ENCODE measurements at places on chromosomes 3 and 15.

- no peak for DNase-seq
These were observed 41.3 kb downstream of the GLDN start for GRCh38 chr15:51382787-51383186.

- no peak for DNase-seq
These were observed 60.1 kb upstream of the PFN2 start for GRCh38 chr3:150030841-150031240.

DNA sequence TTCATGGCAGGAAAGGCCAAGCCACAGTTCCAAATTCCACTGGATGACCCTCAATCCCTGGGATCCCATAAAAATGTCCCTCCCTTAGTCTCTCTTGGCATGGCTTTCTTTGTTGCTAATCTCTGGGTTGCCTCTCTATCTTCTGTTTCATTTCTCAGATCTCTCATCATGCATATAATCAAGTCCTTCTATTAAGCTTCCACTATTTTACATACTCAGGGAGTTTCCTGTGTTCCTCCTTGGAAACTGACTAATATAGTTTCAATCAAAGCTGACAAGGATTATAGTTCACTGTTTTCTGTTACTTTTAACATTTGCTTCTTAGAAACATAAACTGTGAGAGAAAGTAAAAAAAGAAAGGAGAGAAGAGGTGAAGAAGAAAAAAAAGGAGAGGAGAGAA, 113.8 kb upstream of the COL8A1 start:
- no peak for DNase-seq

- no peak for DNase-seq
These were observed 237 bp upstream of the ZNF662 start for GRCh38 chr3:42905740-42906069.

- no peak for DNase-seq
These were observed 18.9 kb downstream of the IL1RAP start for GRCh38 chr3:190532731-190533203.

DNA sequence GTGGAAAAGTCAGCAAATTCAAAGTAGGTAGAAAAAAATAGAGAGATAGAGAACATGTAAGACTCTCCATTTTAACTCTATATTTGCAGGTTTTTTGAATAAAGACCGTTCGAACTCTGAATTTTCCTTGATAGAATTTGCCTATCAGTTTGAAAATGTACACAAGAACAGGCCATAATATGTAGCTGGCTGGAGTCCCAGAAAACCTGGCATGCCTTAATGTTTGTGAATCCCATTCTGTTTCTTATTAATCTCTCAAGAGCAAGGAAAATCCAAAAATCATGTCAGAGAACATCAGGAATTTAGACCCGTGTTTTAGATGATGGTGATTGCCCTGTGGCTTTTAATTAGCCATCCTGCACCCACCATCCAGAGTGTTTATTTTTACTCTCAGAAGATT, 7.2 kb upstream of the CFAP161 start:
- no peak for DNase-seq

DNA sequence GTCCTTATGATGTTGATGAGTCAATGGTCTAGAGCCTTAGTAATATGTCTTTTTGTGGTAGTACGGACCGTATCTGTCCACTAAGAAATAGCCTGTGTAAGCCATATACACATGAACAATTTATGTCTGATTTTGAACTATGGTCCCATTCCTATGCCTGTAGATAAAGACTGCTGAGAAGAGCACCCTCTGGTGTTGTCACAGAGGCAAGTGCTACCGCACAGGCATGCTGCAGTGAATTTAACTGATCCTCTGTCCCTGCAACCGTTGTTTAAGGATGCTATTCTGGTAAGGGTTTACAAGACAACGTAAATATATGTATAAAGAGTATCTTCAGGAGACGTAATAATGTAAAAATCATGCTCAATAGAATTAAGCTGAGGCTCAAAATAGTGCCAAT, 170.7 kb downstream of the UBE3A start:
- DNase-seq = no peak

- no peak for DNase-seq
These were observed 13.1 kb downstream of the SLC7A14 start for GRCh38 chr3:170572665-170573253.

DNA sequence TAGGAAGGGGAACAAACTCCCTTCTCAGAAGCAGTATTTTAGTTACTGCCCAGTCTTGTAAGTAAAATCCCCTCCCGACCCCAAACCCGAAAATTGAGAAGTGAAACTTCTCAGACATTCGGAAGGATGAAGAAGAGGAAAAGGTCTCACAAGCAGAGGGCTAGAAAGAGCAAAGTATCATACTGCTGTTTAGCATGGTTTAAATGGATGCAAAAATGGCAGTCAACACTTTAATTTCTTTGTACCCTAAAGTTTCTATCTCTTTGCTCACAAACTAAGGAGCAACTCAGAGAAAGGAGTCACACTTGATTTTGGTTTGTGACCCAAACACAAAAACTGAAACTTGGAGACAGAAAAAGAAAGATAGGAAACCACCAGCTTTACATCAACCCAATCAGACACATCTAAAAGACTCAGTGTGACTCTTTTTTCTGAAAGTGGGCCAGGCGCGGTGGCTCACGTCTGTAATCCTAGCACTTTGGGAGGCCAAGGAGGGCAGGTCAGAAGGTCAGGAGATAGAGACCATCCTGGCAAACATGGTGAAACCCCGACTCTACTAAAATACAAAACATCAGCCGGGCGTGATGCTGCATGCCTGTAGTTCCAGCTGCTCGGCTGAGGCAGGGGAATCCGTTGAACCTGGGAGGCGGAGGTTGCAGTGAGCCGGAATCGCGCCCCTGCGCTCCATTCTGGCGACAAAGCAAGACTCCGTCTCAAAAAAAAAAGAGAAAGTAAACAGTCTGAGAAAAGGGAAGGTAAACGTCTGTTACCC, 63.2 kb upstream of the ATP11B start:
- no peak for DNase-seq

DNA sequence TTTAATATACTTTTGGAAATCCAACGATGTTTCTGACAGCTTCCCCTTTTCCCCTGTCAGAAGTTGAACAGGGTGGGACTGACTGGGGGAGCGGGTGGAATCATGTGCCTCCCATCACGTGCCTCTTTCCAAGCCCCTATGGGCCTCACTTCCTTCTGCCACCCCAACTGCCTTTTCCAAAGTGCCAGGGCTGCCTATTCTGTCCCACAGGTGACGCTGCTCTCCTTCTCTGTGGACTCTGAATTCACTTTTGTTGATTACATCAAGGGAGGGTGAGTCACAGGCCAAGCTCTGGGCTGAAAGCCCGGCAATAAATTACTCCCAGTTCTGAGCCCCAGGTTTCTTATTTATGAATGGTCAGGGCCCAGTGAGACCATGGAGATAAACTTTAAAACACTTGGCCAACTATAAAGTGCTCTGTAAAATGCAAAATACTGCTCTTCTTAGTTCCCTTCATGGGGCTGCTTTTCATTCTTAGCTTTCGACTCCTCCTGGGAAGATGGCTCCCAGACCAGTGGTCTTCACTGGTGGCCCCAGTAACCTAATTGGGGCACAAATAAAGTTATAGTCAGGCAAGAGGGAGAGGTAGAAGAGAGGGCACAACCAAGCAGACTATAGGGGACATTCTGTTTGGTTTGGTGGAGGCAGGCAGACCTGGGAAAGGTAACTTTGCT, 12.3 kb downstream of the CPNE9 start:
- DNase-seq = peak; percentile 45

- no peak for DNase-seq
These were observed 50.5 kb downstream of the POMGNT2 start for GRCh38 chr3:43055393-43055792.

DNA sequence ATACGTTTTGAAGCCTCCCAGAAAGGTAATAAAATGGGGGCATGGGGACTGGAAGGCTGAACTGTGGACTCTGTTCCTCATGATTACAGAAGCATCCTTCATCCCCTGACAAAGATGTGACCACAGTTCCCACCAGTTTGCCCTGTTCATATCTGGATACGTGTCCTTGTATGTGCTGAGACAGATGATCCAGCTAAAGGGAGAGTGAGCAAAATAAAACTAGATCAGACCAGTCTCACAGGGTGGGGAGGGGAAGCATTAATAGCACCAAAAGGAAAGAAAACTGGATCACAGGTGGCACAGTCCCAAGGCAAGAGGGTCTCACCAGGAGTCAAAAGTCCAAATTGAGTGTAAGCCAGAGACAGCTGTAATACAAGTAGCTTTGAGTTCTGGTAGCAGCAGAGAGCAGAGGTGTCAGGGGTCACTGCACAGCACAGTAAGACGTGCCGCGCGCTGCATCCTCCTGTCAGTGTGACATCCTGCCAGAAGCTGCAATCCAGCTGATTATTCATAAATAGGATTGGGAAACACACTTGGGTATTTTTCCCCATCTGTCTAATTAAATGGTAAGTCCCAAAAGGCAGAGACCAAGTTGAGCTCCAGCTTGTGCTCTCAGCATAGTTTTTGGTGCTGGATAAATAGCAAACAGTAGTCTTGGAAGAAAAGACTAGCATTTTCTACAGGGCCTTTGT, 560.0 kb upstream of the CFAP20DC start:
- DNase-seq = no peak

GRCh38 chr3:184561913-184562877, 610 bp downstream of the EPHB3 start:
- DNase-seq = no peak

DNA sequence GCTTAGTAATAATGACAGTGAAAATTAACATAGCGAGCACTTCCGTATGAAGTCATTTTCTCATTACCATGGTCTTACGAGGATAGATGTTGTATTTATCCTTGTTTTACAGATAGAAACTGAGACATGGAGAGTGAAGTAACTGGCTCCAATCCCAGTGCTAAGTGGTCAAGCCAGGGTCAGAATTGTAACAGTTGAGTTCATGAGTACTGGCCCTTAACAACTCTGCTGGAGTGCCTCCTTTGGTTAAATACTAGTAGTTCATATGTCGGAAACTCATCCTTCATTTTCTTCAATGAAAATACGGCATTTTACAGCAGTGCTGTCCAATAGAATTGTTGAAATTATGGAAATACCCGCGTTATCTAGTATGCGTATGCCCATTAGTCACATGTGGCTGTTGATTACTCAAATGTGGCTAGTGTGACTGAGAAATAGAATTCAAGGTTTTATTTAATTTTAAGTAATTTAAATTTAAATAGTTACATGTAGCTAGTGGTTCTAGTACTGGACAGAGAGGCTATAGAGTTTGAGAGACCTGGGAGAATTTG, 32.5 kb downstream of the FNDC3B start:
- no peak for DNase-seq

- no peak for DNase-seq
These were observed 37.8 kb upstream of the GOLGA6B start for GRCh38 chr15:72616491-72617210.

- DNase-seq = no peak
These were observed 94.7 kb downstream of the LINGO1 start for GRCh38 chr15:77538027-77538451.

DNA sequence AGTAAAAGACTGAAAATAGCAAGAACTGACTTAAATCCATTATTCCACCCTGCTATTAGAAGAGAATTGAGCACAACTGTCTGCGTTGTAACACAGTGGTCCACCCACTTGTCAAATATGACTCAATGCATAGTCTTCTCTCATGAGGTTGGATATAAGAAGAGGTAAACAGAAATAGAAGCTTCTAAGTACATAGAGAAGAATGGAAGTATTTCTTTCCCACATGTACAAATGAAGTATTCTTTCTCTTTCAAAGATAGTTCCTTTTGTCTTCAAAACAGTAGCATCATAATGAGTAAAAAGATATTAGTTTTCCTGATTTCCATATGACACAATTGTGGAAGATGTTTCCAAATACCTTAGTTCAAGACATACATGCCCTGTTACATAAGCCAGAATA, 348.6 kb upstream of the CCDC54 start:
- no peak for DNase-seq

- no peak for DNase-seq
These were observed 355.5 kb downstream of the LRTM1 start for GRCh38 chr3:54572197-54572895.

- no peak for DNase-seq
These were observed 104.9 kb upstream of the NEDD4 start for GRCh38 chr15:56098195-56098863.

GRCh38 chr3:115508562-115508961, 114.7 kb upstream of the GAP43 start:
- no peak for DNase-seq

GRCh38 chr3:97815149-97815917, 6.5 kb upstream of the CRYBG3 start:
- no peak for DNase-seq

- no peak for DNase-seq
These were observed 1.3 kb upstream of the UNC13C start for GRCh38 chr15:53976844-53977392.

DNA sequence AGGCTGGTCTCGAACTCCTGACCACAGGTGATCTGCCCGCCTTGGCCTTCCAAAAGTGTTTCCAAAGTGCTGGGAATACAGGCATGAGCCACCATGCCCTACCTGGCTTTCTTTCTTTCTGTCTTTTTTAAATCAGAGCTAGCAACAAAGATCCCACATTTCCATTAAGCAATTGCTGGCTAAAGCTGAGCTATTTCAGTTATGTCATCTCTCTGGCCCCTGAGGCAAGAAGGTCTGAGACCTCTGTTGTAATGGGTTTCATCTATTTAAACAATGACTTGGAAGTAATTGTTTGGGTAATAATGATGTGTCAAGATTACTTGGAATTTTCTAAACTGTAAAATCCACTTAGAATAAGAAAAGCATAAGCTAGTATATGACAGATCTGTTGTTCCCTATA, 30.2 kb upstream of the CRBN start:
- DNase-seq = no peak

DNA sequence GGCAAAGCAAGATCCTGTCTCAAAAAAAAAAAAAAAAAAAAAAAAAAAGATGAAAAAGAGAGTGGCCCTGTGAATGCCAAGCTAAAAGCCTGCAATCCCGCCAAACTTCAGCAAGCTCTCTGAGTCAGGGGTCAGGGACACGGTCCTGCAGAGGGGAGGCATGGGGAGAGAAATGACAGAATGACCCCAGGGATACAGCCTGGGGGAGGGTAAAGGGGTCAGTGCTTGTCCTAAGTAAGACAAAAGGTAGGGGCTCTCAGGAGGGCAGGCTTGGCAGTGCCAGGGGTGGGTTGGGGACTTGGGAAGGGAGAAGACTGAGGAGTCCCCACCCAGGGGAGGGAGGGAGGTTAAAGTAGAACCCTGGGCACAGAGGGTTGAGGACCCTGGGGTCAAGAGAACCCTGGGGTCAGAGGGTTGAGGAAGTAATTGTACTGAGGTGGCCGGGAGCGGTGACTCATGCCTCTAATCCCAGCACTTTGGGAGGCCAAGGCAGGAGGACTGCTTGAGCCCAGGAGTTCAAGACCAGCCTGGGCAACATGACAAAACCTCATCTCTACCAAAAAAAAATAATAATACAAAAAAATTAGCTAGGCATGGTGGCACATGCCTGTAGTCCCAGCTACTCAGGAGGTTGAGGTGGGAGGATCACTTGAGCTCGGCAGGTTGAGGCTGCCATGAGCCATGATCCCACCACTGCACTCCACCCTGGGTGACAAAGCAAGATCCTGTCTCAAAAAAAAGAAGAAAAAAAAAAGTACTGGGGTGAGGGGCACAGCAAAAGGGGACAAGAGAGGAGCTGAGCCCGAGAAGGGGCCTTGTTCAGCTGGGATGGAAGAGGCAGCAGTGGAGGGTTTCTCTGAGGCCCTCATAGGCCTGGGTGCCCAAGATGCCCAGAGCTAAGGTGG, 5.2 kb upstream of the SEMA3B start:
- no peak for DNase-seq
